ENCODE measurements at places on chromosomes 16 and 17.

DNA sequence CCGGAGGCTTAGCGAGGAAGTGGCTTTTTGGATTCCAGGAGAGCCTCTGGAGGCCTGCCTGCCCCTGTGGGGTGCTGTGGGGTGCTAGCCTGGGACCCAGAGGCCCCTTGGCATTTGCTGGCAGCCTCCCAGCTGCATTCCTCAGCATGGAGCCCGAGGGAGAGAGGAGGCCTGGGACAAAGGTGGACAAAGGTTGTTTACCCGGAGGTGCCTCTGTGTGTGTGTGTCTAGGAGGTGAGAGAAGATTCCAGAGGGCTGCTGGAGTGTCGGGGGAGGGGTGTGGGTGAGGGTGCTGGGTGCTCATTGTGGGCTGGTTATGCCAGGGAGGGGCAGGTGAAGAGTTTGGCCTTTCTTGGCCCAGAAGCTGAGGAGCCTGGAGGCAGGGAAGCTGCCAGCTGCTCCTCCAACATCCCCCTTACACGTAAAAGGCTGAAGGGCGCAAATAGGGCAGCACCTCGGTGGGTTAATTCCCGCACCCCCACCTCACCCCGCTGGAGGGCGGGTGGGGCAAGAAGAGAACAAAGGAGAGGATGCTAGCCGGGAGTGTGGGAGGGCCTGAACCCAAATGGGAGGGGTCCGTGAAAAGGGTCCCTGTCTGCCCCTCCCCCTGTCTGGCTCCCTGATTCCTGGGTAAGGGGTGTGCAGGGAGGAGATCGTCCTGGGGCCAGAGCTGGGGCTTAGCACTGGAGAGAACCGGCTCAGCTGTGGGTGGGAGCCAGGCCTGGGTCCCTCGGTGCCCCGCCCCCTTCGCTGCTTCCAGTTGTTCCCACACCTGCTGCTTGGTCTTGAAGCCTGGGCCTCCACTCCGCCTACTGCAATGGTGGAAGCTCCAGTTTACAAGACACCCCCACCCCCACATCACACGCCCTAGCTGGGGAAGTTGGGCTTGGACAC lies 9.9 kb downstream of the HEXIM2 start:
- DNase-seq: no peak

DNA sequence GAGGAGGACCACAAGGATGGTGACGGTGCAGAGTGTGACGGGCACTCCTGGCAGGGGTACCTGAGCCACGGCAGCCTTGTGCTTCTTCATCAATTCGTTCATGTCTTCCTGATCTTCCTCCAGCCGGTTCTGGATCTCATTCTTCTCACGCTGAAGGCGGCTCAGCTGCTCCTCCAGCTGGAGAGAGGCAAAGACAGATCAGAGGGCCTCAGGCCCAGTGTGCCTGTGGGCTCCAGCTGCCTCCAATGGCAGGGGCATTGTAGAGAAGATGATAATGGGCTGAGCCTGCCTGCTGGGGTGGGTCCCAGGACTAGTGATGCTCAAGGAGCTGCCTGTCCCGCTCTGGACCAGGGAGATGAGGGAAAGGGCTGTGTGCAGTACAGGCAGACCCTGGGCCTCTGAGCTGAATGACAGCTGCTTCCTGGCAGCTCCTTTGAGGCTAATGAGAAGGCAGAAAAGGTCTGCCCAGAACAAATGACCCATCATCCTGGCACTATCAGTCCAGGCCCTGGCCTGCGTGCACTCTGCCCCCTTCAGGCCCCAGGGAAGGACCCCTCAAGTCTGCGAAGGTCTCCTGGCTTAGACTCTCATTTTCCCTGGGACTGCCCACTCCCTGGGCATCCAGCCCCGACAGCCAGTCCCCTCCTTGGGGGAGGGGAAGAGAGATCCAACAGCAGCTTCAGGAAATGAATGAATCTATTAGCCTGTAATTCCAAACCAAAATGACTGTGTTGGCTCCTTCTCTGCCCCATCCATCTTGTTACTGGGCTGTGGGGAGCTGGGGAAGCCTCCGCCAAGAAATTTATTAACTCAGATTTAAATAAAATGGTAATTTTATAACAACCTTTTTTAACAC lies 48.0 kb downstream of the PIPOX start:
- no peak for DNase-seq

DNA sequence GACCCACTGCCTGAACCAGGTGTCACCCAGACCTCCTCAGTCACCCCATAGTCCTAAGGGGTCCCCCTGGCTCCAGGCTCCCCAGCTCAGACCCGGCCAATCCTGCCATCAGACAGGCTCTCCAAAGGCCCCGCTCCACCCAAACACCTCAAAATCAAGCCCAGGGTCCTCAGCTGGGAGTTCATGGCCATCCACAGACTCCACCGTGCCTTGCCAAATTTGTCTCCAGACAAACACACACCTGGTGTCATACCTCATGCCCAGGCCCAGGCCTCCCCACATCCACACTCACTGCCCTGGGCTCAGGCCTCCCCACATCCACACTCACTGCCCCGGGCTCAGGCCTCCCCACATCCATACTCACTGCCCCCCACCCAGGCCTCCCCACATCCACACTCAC lies 12.5 kb downstream of the RPH3AL start:
- DNase-seq: no peak

- no peak for DNase-seq
These were observed 1082.1 kb upstream of the RBFOX1 start for GRCh38 chr16:6250511-6250910.

All from left renal cortex interstitium (tissue), 4 donors.